Activated effector memory CD4-positive, alpha-beta T cell treated with Interleukin-2 at 50 U/mL for 16 hours (primary cell): ENCODE measurements at places on chromosomes 3 and 15.

- no peak for DNase-seq
Measured at GRCh38 chr15:82113106-82113715, 67.4 kb upstream of the MEX3B start.

GRCh38 chr15:70765504-70766281 lies 2.3 kb upstream of the UACA start:
- DNase-seq: no peak

GRCh38 chr15:90840954-90841353 lies 27.4 kb upstream of the FURIN start:
- no peak for DNase-seq

DNA sequence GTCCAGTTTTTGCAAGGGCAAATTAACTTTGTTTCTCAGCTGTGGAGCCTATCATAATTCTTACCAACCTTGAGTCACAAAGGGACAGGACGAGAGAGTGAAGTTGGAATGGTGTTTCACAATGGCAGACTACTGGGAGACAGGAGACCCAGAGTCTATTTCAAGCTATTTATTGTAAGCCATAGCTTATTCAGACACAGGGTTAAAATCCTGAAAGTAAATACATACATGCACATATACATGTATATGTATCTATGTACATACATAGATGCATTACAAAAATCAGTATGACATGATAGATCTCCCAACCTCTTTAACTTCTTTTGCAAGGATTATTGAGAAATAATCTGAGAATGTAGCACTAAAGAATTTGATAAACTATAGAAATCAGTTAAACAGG lies 86.3 kb downstream of the DNAJC13 start:
- no peak for DNase-seq

DNA sequence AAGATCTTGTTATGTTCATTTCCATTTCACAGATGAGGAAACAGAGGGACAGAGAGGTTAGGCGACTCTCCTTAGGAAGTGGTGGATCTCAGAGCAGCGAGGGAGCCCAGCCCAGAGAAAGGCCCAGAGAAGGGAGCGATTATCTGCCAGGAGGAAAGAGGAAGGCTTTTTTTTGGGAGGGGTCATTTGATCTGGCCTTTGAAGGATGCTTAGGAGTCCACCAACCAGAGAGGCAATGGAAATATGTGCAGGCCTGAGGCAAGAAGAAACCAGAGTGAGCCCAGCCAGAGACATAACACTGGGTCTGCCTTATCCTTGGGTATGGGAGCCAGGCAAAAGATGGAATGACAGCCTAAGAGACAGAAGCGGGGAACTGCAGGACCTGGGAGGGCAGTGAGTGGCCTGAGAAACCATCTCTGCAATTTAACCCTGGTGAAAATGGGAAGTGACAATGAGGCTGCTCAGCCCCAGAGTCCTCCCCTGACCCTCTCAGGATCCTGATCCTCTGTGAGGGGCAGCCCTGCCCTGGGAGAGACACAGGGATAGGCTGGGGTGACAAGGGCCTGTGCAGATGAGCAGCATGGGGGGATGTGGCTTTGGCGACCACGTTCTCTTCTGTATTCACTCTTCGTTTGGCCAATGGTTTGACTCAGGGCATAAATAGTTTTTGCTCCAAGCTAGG lies 163.2 kb downstream of the WNT7A start:
- DNase-seq: no peak

DNA sequence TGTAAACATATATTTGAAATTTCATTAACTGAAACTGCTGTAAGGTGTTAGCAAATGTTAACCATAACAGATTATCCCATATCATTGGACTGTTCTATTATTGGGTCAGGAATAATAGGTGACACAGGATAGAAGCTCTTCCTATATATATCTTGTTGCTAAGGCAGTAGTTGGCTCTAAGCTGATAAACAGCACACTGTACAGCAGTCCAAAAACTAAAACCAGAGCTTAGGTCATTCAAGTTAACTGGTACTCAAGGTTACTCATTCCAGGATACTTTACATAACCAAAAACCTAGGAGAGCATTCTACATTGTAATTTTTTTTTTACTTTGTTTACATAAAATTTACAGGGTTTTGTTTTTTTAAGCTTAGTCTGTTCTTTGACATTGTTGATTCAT lies 8.9 kb downstream of the DNAJC19 start:
- DNase-seq: no peak

GRCh38 chr3:144314946-144315345 lies 343.3 kb downstream of the DIPK2A start:
- no peak for DNase-seq

GRCh38 chr3:102165367-102165766 lies 269.4 kb upstream of the ZPLD1 start:
- DNase-seq: no peak

DNA sequence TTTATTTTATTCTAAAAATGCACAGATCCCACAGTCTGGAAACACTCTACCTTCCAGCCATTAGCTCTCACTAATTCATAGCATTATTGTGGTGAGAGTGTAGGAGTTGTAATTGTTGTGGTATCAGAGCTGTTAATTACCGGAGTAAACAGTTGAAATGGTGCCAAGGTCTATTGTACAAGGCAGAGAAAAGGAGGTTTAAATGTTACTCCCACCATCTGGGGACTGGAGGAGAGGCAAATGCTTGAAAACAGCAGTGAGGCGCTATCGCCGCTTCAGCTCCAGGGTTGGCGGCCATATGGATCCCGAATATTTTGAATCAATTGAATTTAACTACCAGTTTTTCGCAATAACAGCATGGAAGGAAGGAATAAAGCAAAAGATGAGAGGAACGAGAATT lies 113.1 kb upstream of the C15orf61 start:
- no peak for DNase-seq

GRCh38 chr15:29888646-29889045 lies 66.4 kb upstream of the TJP1 start:
- no peak for DNase-seq

- DNase-seq: no peak
Measured at GRCh38 chr3:41638381-41638780, 323.5 kb downstream of the ULK4 start.

GRCh38 chr15:80929689-80930088 lies 59.9 kb downstream of the MESD start:
- DNase-seq: no peak

DNA sequence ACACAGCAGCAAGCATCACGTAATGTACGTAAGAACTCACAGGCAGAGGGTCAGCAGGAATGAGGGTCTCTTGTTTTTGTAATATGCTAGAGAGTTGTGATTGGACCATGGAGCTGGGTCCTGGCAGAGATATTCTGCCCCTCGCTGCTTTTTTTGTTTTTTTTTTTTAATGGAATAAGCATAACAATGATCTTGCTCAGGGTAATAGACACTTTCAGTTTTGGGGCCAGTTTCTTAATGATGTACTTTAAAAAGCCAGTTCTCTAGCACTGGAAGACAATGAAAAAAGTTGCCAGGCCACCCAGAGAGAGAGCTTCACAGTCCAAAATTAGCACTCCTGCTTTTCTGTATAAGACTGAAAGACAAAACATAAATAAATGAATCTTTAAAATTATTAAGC lies 29.0 kb upstream of the PLSCR4 start:
- no peak for DNase-seq

DNA sequence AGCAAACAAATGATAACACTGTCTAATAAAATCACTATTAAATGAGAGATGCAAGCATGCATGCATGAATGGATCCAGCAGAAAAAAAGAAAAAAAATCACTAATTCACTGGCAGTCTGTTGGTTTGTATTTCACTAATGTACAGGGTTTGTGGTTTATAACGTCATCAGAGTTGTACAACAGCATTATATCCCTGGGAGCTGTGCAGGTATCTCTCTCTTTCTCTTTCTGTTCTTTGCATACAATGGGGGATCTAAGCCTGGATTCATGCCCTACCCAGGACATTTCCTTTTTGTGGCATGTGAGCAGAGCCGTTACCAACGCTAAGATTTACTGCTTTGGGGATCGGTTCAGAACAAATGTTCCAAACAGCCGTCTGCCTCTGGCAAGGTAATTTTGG lies 229.5 kb downstream of the SOX2 start:
- DNase-seq: no peak

- DNase-seq: no peak
Measured at GRCh38 chr3:47859956-47860605, 57.1 kb downstream of the DHX30 start.

DNA sequence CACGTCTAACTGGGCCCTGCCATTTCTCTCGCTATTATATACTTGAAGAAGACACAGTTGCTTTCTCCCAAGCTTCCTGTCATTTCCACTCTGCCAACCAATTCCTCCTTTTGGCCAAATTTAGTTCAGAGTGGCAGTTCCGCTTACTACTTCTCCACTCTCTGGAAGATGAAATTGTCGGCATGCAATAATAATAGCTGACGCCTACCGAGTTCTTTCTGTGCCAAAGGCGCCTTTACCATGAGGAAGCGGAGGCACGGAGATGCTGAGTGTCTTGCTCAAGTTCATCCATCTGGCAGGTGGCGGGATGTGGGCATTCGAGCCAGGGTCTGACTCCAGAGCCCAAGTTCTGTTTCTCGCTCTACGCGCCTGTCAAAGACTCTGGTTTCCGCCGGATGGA lies 14.6 kb upstream of the NRROS start:
- no peak for DNase-seq

- DNase-seq: no peak
Measured at GRCh38 chr3:20846066-20846465, 660.1 kb upstream of the SGO1 start.

DNA sequence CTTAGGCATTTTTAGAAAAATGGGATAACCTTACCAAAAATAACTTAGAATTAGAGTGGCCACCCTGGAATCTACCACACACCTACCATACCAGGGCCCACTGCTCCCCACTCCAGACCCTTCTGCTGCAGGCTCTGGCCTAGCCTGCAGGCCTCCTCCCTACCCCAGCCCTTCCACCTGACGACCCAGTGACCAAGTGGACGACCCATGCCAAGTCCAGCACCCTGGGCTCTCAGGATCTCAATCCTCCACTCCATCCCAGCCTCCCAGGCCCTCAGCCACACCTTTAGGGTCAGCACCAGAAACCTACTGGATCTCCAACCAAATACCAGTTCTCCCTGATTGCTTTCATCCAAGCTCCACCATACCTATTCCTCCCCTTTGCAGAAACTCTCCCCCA lies 145.8 kb downstream of the TPRA1 start:
- DNase-seq: no peak

GRCh38 chr3:141659821-141660613 lies 78.1 kb upstream of the RNF7 start:
- no peak for DNase-seq

GRCh38 chr3:81545572-81545971 lies 215.9 kb downstream of the GBE1 start:
- no peak for DNase-seq

GRCh38 chr15:95840004-95840403 lies 490.5 kb upstream of the NR2F2 start:
- DNase-seq: no peak

DNA sequence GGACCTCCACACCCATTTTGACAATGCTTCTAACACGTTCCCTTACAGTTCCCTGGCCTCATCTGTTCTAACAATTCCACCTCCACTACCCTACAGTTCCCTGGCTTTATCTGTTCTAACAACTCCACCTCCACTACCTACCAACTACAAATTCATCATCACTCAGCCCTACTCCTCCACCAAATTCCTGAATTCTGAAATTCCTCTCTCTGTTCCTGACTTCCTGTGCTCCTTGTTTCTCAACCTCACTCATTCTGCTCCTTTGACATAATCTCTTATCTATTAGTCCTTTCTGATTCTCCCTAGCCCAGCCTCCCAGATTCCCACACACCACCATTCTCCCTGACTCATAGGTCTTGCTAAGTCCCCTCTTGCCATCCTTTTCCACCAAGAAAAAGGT lies 22.5 kb downstream of the UPK1B start:
- no peak for DNase-seq

GRCh38 chr15:69546182-69546581 lies 93.6 kb downstream of the RPLP1 start:
- no peak for DNase-seq

- no peak for DNase-seq
Measured at GRCh38 chr3:162699291-162699690, 1202.7 kb downstream of the OTOL1 start.

GRCh38 chr3:129240436-129240835 lies 9.0 kb upstream of the COPG1 start:
- no peak for DNase-seq

GRCh38 chr3:183265834-183266417 lies 12.9 kb downstream of the B3GNT5 start:
- no peak for DNase-seq

DNA sequence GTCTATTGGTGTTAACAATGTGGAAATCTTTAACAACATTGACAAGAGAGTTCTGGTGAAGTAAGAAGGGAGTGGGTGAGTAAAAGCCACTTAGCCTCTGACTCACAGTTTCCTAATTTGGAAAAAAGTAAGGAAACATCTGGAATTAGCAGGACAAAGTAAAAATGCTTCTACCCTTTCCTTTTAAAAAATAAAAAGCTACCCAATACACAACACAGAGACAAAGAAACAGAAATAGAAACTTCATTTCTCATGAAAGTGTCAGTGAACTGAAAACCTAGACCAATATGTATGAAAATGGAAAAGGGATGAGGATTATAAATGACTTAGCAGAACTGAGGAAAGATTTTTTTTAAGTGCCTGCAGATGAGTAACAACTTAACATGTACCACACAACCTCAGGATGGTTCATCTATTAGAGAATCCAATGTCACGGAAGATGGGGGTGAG lies 65.4 kb downstream of the SSR3 start:
- no peak for DNase-seq

DNA sequence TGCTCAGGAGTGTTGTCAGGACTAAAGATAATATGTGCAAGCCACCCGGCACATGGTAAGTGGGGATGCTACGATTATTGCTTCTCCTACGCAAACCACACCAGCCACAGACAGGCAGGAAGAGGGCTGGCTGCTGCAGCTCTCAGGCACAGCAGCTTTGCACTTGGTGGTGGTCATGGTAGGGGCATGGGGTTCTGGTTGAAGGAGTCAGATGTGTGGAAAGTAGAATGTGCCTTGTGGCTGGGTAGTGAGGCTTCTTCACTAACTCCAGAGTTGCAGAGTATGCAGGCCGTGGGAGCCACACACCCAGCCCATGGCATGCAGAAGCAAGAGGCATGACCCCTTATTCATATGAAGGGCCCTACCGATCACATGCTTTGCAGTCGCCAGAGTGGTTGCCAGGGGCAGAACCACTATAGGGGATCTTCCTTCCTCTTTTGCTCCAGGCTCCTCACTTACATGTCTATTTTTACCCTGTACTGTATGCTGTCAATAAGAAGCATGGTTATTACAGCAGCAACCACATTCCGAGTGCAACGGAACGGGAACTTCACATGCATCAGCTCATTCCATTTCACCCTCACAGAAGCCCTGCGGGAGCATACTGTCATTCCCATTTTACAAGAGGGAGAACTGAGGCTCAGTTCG lies 59.2 kb upstream of the HERC1 start:
- DNase-seq: peak; percentile 67

GRCh38 chr3:194787072-194787471 lies 101.4 kb downstream of the FAM43A start:
- DNase-seq: no peak

DNA sequence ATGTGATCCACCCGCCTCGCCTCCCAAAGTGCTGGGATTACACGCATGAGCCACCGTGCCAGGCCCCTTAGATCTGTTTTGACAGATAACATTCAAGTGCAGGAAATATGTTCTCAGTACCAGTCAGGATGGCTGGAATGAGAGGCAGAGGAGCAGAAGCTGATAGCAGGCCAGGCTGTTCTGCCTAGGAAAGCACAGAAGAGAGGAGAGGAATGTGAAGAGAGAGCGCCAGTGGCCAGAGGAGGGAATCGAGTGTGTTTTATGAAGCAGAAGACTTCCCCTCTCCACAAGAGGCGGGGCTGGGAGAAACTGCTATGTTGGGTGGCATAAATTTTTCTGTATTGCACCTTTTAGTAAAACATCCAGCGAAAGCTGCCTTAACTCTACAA lies 32.0 kb upstream of the RYK start:
- no peak for DNase-seq
